ENCODE measurements at places on chromosomes 6 and 20. TPM values are rescaled to one million over a fixed set of nuclear protein-coding genes. Genes with fewer than 3 reads are reported as not detected.

- peaks cover 43% of the 10 kb centered on the region for H3K36me3 ChIP-seq
- H3K4me3 ChIP-seq, result no peak overlapping the region
- H3K27ac ChIP-seq, result no peak overlapping the region
- H3K27me3 ChIP-seq, result peaks cover 24% of the 10 kb centered on the region
These were observed 24.9 kb downstream of the NPEPL1 start for GRCh38 chr20:58717278-58718091.

GRCh38 chr6:79250107-79250514 lies 15.6 kb upstream of the HMGN3 start:
- no peaks in the 10 kb centered on the region for H3K4me1 ChIP-seq
- H3K36me3 ChIP-seq, result no peaks in the 10 kb centered on the region
- H3K27me3 ChIP-seq, result no peaks in the 10 kb centered on the region
- no peak for DNase-seq
- no peak overlapping the region for H3K4me3 ChIP-seq

The THBS2 gene
- total RNA-seq, result 24.9 TPM

- H3K36me3 ChIP-seq, result no peaks in the 10 kb centered on the region
- H3K4me3 ChIP-seq, result no peak overlapping the region
- H3K27ac ChIP-seq, result no peak overlapping the region
- H3K27me3 ChIP-seq, result peaks cover 100% of the 10 kb centered on the region
These were observed 28.1 kb downstream of the TFAP2B start for GRCh38 chr6:50846852-50847155.

DNA sequence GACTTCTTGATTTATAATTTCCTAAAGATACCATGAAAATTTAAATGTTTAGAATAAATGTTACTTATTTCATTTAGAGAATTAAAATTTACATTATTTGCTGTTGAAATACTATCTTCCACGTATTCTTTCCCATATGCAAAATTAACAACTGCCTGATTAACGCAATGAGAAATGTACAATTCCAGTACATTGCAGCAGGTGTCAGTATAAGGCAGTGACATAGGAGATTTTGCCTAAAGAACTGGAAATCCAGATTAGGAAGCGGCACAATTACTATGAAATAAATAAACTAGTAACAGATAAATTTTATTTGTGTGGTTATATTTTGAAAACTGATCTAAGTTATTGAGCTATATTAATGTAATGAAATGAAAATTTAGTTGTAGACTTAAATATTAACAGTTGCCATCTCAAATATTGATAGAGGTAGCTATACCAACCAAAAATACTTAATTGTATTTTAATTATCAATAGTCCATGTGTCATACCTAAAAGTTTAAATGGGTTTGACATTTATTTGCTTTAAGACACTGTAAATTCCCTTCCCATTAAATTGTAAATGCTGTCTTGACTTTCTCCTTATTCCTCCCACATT lies 300.2 kb downstream of the UTRN start:
- peaks cover 82% of the 10 kb centered on the region for H3K4me1 ChIP-seq
- no peak overlapping the region for H3K4me3 ChIP-seq
- H3K27ac ChIP-seq, result no peak overlapping the region
- no peak for DNase-seq
- no peaks in the 10 kb centered on the region for H3K27me3 ChIP-seq
- H3K36me3 ChIP-seq, result peaks cover 5% of the 10 kb centered on the region

The OR2H1 gene
- total RNA-seq, result not detected

DNA sequence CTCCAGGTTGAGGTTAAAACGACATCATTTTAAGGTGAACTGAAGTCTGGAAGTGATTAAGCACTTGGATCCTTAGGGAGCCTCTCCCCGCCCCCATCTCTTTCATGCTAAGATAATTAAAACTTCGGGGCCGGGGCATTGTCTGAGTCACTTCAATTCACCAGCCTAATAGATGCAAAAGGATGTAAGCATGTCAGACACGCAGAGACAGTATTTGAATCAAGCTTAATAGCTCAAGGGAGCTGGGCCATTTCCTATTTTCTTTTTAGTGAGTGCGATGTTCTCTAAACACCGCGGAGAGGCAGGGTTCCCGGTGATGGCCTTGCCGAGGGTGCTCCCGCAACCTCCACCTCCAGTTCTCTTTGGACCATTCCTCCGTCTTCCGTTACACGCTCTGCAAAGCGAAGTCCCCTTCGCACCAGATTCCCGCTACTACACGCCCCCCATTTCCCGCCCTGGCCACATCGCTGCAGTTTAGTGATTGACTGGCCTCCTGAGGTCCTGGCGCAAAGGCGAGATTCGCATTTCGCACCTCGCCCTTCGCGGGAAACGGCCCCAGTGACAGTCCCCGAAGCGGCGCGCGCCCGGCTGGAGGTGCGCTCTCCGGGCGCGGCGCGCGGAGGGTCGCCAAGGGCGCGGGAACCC lies 516 bp upstream of the IRF4 start:
- H3K27me3 ChIP-seq, result peaks cover 41% of the 10 kb centered on the region
- peaks cover 9% of the 10 kb centered on the region for H3K4me1 ChIP-seq
- no peak for DNase-seq
- H3K27ac ChIP-seq, result peak overlapping the region; percentile 79
- no peaks in the 10 kb centered on the region for H3K36me3 ChIP-seq

DNA sequence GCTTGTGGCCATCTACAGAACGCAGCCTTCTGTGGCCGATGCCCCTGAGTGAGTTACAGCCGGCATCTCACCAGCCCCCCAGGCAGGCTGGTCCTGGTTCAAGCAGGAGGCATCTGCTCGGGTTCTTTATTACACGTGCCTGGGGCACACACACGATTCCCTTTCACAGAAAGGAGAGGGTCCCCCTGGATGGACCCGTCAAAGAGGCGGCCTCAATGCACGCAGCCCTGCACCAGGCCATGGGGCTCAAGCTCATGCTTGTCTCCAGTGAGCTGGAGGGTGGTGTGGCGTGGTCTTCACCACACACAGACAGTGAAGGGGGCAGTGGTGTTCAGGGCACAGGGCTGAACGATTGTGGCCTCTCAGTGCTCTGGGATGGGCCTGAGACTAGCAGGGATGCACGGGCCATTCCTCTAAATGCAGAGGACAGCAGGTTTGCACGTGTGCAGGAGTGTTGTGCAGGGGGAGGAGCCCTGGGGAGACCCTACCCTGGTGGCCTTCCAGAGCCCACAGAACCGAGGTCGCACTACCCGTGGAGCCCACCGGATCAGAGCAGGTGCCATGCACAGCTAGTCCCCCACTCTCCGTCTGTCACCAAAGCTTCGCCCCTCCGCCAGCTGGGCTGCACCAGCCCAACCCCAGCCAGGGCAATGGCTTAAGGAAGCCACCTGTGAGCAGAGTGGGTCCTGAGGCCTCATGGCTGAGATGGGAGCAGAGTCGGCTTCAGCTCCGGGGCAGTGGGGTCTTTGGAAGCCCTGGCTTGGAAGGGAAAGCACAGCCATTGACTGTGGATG lies 23.1 kb downstream of the FRMD1 start:
- H3K27ac ChIP-seq, result no peak overlapping the region
- H3K27me3 ChIP-seq, result no peaks in the 10 kb centered on the region
- DNase-seq, result no peak

The VTA1 gene
- 28.6 TPM for total RNA-seq

The TUBB2B gene
- total RNA-seq, result 1.1 TPM

The CAGE1 gene
- not detected for total RNA-seq

GRCh38 chr6:134880487-134881190 lies 69.3 kb downstream of the ALDH8A1 start:
- H3K27me3 ChIP-seq, result no peaks in the 10 kb centered on the region
- no peak for DNase-seq
- H3K4me3 ChIP-seq, result no peak overlapping the region
- H3K4me1 ChIP-seq, result peaks cover 5% of the 10 kb centered on the region
- H3K27ac ChIP-seq, result no peak overlapping the region
- no peaks in the 10 kb centered on the region for H3K36me3 ChIP-seq

DNA sequence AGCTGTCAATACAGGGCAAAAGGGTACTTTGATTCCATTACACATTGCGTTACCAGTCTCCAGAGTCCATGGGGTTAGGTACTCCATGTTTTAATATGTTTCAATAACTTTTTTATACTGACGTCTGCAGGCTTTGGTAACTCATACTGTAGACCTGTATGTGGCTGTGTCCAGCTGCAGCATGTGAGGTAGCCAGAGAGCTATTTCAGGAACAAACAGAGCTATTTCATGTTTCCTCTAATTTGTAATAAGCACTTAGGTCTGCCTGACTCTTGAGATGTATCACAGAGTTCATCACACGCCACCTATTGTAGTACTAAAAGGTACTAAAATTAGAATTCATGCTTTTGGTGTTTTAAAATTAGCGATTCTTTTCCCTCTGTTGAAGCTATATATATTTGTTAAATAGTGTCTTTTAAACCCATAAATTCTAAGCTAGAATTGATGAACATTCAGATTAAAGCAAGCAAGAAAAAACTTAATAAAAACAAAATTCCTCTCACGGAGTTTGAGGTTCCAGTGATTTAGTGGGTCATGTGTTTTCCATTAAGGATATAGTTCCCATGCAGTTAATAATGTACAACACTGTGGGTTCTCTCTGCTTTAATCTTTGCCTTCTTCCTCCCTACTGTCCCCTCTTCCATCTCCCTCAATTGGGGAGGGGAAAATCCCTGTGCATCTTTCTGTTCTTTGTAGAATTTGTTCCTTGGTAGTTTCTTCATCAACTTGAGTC lies 37.0 kb downstream of the FOXO3 start:
- no peaks in the 10 kb centered on the region for H3K27me3 ChIP-seq
- no peak overlapping the region for H3K4me3 ChIP-seq
- H3K36me3 ChIP-seq, result no peaks in the 10 kb centered on the region
- peak overlapping the region; percentile 53 for H3K27ac ChIP-seq
- no peak for DNase-seq

The MRPS18A gene
- 30.5 TPM for total RNA-seq

The ADGRF5 gene
- 40.6 TPM for total RNA-seq

The BACH2 gene
- total RNA-seq, result 46.1 TPM

The RAET1L gene
- not detected for total RNA-seq

The ARFGEF2 gene
- total RNA-seq, result 41.3 TPM

The RCAN2 gene
- 12.2 TPM for total RNA-seq

DNA sequence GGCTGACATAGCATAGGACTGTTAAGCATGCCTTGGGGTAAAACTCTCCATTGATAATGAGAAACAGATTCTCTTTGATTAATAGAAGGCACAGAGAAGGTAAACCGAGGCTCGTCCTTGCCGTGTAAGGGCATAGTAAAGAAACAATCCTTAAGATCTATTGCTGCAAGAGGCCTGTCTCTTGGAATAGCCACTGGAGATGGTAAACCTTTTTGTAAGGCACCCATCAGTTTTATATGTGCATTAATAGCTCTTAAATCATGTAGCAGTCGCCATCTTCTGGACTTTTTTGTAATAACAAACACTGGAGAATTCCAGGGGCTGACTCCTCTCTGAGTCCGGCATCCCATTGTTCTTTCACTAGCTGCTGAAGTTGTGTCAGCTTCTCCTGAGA lies 8.4 kb upstream of the ABHD12 start:
- no peak for DNase-seq
- no peaks in the 10 kb centered on the region for H3K4me1 ChIP-seq
- no peak overlapping the region for H3K27ac ChIP-seq
- no peak overlapping the region for H3K4me3 ChIP-seq
- peaks cover 6% of the 10 kb centered on the region for H3K27me3 ChIP-seq
- no peaks in the 10 kb centered on the region for H3K36me3 ChIP-seq

GRCh38 chr6:160788806-160789205 lies 86.8 kb downstream of the PLG start:
- H3K27me3 ChIP-seq, result no peaks in the 10 kb centered on the region
- no peak for DNase-seq
- no peak overlapping the region for H3K27ac ChIP-seq
- no peak overlapping the region for H3K4me3 ChIP-seq
- H3K4me1 ChIP-seq, result no peaks in the 10 kb centered on the region

The DLK2 gene
- total RNA-seq, result 0.59 TPM

The CPNE5 gene
- total RNA-seq, result 24.3 TPM

GRCh38 chr20:37598575-37599342 lies 71.1 kb upstream of the BLCAP start:
- H3K36me3 ChIP-seq, result no peaks in the 10 kb centered on the region
- H3K4me1 ChIP-seq, result no peaks in the 10 kb centered on the region
- no peak for DNase-seq
- no peak overlapping the region for H3K27ac ChIP-seq
- H3K27me3 ChIP-seq, result peaks cover 20% of the 10 kb centered on the region
- no peak overlapping the region for H3K4me3 ChIP-seq

The PNISR gene
- 181 TPM for total RNA-seq

GRCh38 chr20:45892828-45893500 lies 1.8 kb downstream of the CTSA start:
- peaks cover 66% of the 10 kb centered on the region for H3K36me3 ChIP-seq
- no peaks in the 10 kb centered on the region for H3K27me3 ChIP-seq
- peaks cover 47% of the 10 kb centered on the region for H3K4me1 ChIP-seq
- peak; percentile 78 for DNase-seq
- peak overlapping the region; percentile 85 for H3K27ac ChIP-seq

GRCh38 chr6:88867841-88868731 lies 95.3 kb downstream of the RNGTT start:
- H3K4me1 ChIP-seq, result no peaks in the 10 kb centered on the region
- H3K36me3 ChIP-seq, result no peaks in the 10 kb centered on the region
- H3K27me3 ChIP-seq, result no peaks in the 10 kb centered on the region
- no peak overlapping the region for H3K4me3 ChIP-seq
- H3K27ac ChIP-seq, result no peak overlapping the region

The BPI gene
- 3.5 TPM for total RNA-seq

DNA sequence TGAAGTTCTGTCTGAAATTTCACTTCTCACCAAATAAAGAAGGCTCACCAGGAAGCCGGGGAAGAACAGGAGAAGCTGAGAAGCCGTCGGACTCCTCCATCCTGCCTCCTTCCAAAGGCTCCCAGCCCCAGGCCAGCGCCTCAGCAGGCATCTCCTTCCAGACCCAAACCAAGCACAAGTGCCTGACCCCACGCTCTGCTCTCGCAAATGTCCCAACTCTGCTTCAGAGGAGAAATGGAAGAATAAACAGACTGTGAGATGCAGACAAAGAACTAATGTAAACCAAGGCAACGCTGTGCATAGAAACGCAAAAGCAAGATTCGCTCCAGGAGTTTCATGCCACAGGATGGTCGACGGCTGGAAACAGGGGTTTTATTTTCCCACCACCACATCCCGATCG lies 100.3 kb upstream of the EXOC2 start:
- no peaks in the 10 kb centered on the region for H3K36me3 ChIP-seq
- no peak for DNase-seq
- H3K4me3 ChIP-seq, result no peak overlapping the region
- H3K4me1 ChIP-seq, result no peaks in the 10 kb centered on the region

- H3K27ac ChIP-seq, result no peak overlapping the region
- H3K36me3 ChIP-seq, result no peaks in the 10 kb centered on the region
- no peak overlapping the region for H3K4me3 ChIP-seq
- no peak for DNase-seq
These were observed 36.4 kb upstream of the MARCKS start for GRCh38 chr6:113820761-113821160.

All from spleen (tissue), 13 donors.